ENCODE measurements at places on chromosomes 5 and 9.

DNA sequence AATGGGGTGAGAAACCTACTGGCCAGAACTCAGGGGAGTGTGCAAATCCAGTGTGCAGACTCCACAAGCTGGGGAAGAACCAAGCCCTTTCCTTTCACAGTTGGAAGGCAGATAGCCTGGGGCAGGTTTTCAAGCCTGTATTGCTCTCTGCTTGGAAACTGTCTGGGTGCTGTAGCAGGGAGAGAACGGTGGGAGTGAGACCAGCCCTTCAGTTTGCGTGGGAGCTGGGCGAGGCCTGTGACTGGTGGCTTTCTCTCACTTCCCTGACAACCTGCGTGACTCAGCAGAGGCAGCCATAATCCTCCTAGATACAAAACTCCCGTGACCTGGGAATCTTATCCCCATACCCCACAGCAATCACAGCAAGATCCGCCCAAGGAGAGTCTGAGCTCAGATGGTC is 44.9 kb upstream of the SNCAIP start:
- DNase-seq, result no peak

DNA sequence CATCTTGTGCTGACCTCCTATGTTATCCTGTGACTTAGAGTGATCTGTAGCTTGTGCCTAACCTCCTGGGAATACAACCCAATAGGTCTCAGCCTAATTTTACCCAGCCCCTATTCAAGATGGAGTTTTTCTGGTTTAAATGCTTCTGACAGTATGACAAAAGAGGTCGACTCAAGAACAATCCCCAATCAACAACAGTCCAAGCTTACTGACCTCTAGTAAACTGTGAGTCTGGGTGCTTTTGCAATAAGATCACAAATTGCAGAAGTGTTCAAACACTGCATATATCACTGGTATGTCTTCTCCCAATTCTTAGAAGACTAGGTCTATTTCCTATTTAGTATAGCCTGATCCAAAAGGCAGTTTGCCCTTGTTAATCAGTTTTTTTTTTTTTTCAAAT is 323.5 kb upstream of the PTGER4 start:
- DNase-seq, result no peak

GRCh38 chr5:17910318-17910717 is 276.1 kb downstream of the TAF11L14 start:
- DNase-seq, result no peak

- no peak for DNase-seq
These were observed 127.1 kb downstream of the BNC2 start for GRCh38 chr9:16743375-16743774.

DNA sequence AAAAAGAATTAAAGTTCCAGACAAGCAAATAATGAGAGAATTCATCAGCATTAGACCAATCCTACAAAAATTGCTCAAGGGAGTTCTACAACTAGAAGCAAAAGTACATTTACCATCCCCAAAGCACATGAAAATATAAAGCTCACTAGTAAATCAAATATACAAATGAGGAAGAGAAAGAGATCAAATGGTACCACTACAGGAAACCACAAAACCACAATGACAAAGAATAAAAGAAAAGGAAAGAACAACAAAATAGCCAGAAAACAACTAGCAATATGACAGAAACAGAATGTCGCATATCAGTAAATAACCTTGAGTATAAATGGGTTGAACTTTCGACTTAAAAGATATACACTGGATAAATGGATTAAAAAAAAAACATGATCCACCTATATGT is 739.0 kb downstream of the DTWD2 start:
- DNase-seq, result no peak

GRCh38 chr9:91948101-91948596 is 1.9 kb downstream of the ROR2 start:
- DNase-seq, result no peak

GRCh38 chr5:58452566-58453258 is 7.2 kb downstream of the PLK2 start:
- no peak for DNase-seq

DNA sequence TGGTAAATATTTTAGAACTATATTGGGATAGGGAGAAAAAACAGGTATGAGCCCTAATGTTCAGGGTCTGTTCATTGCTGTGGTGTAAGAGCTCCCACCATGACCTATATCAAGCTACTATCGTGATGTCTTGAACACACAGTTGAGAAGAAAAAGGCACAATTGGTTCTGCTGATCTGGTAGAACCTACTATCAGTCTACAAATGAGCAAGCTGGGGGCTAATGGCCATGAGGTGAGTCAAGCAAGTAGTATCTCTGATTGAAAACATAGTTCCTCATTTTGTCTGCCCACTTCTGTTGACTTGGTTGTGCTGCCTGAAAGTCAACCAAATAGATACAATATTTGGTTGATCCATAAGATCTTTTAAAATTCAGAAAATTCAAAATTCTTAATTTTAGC is 1026.3 kb downstream of the CDH12 start:
- DNase-seq, result no peak

DNA sequence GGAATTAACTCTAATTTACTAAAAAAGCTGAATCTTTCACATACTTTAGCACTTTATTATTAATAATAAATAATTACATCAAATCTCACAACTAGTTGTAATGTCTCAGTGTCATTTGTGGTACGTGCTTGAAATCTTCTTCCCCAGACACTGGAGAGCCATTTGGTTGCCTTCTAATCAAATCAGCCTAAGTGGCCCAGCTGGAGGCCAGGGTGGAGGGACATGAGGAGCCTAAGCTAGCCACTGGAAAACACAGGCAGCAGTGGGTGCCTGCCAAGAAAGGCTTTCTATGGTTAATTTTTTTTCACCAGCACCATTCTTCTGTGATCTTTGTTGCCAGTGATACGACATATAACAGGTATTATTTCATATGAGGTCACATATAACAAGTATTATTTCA is 117.0 kb downstream of the ERCC6L2 start:
- no peak for DNase-seq

- no peak for DNase-seq
These were observed 74.8 kb downstream of the SH3PXD2B start for GRCh38 chr5:172379481-172379880.

- no peak for DNase-seq
These were observed 2125.4 kb upstream of the WWC1 start for GRCh38 chr5:166166071-166166470.

GRCh38 chr9:132152231-132152630 is 9.6 kb upstream of the NTNG2 start:
- no peak for DNase-seq

- peak; percentile 73 for DNase-seq
These were observed 722 bp downstream of the CDC42SE2 start for GRCh38 chr5:131264451-131265099.

GRCh38 chr5:180396926-180397325 is 43.8 kb upstream of the GFPT2 start:
- DNase-seq, result no peak

GRCh38 chr5:42840269-42840668 is 28.6 kb upstream of the SELENOP start:
- no peak for DNase-seq

GRCh38 chr5:40386289-40386688 is 293.4 kb upstream of the PTGER4 start:
- DNase-seq, result peak; percentile 39

- DNase-seq, result peak; percentile 66
These were observed 86.2 kb downstream of the PTPN3 start for GRCh38 chr9:109411798-109412352.

DNA sequence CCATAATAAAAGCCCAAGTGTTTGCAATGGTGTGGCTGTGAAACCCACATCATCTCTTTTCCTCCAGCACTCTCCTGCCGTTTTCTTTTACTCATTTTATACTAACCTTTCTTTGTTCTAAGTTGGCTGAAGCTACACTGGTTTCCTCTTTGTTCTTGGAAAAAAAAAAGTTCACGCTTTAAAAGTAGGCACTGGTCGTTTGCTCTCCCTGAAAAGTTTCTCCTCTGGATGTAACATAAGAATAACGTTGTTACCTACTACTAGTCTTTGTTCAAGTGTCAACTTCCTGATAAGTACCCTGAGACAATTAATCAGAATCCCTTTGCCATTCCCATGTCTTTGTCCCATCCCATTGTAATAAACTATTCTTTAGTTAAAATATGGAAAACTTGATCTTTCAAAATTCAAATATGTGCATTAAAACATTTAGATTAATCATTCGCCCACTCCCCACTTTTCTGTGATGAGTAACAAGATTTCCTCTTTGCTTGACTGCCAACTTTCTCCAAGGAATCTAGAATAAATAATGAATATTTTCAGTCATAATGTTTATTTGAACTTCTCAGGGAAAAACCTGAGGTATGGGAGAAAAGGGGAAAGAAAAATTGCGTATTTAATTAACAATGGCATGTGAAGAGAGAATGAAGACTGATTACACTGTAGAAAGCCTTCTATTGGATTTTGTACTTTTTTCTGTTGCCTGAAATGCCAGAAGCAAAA is 454.3 kb upstream of the CTNND2 start:
- no peak for DNase-seq
